ENCODE measurements at places on chromosomes 6 and 20.

DNA sequence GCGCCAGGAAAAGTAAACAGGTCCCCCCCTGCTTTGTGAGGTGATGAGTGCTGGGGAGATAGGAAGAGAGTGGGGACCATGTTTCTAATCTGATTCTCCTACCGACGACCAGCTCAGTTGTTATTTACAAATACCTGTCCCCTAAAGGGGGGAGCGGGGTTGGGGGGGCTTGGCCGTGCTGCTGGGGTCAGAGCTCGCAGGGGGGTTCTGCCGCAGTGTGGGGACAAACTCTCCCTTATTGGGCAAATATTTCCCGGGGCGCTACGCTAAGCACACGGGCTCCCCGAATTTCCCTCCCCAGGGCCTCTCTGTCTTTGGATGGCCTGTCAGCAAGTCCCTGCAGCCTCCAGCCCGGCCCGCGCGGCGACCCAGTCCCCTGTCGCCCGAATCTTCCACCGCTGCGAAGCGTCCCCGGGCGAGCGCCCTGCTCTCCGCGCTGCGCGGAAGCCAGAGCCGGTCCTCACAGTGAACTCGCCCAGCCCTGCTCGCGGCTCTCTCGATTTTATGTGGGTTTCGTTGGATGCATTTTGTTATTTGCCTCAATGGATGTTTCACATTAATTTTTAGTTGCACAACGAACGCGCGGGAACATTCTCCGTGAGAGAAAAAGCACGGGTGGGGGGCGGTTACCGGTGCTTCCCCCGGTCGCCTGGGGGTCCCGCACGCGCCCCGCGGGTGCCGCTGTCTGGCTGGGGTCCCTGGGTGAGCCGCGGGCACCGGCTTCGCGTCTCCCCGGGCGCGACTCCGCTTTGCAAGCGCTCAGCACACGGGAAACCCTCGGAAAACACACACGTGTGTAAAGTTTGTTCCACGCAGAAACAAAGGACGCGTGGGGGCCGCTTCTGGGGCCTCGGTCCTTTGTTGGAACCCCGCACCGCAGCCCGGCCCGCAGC lies 1.5 kb upstream of the STX16 start:
- no peak for DNase-seq

- no peak for DNase-seq
Observed at GRCh38 chr6:80767808-80768207, 661.3 kb downstream of the BCKDHB start.

- DNase-seq: no peak
Observed at GRCh38 chr6:20071998-20072397, 140.3 kb downstream of the MBOAT1 start.

DNA sequence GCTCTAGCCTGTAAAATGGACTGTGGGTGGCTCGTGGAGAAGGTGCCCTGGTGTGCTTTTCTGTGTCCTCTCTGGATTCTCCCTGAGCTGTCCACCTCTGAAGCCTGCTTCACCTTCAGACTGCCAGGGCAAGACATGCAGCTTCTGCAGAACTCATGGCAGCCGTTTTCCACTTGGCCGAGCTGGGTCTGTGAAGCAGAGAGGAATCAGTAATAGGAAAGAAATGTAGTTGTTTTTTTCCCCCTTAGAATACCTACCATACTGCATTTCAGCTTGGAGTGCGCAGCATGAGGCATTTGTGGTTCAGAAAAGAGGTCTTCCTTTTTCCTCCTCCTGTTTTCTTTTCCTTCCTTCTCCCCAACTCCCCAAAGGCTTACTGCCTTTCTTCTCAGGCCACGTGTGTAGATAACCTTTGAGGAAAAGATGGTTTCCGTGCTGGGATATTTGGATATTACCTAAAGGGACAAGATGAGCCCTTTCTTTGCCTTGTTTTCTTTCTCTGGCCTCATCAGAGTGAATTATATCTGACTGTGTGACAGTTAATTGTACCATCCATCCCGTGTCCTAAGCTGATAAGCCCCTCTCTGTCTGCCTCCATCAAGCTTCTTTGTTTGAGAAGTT lies 39.4 kb downstream of the RREB1 start:
- no peak for DNase-seq

GRCh38 chr6:146041282-146041681 lies 12.4 kb downstream of the GRM1 start:
- no peak for DNase-seq
